ENCODE measurements at places on chromosomes 3 and 15.

- no peak for DNase-seq
These were observed 1.1 kb downstream of the GABRR3 start for GRCh38 chr3:98034036-98034435.

DNA sequence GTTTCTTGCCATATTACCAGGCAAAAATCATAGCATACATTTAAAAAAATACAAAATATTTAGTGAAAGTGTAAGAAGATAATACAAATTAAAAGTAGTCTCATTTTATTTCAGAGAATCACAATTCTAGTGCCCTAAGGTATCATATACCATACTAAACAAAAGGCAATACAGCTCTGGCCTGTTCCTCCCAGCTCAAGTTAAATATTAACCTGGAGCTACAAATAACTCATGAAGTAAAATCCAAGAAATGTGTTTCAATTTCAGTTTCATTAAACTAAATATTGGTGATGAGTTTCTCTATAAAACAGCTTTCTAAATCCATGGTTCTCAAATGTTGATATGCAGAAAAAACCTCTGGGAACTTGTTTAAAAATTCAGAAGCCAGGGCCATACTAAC, 67.7 kb downstream of the INO80 start:
- DNase-seq, result no peak

- no peak for DNase-seq
These were observed 544.5 kb downstream of the MFSD1 start for GRCh38 chr3:159346271-159346903.

DNA sequence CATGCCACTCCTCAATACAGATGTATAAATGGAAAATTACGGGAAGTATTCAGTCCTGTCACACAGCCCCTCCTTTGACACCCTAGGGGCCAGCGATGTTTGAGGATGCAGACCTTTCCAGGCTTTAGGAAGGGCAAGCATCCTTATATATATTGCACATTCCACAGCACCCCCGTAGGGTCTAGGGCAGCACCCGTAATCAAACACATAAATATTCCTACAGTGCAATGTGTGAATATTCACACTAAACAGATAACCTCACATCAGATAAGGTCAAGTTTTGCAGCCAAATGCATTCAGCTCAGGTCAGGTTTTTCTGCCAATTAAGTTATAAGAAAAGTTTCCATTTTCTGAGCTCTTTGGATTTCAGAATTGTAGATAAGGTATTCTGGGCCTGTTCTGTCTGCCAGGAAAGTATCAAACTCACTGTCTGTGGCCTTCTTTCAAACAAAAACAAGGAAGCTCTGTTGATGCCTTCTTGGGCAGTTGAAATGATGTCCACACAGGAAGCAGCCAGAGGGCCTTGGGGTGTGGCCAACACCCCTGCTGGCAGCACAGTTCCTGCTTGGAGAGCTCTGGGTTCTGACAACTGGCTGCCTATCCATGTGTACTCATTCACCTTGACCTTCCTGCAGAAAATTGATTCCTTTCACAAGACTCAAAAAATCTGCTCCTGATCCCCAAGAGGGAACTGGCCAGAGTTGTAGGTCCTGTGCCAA, 427.0 kb downstream of the NTRK3 start:
- DNase-seq, result no peak

DNA sequence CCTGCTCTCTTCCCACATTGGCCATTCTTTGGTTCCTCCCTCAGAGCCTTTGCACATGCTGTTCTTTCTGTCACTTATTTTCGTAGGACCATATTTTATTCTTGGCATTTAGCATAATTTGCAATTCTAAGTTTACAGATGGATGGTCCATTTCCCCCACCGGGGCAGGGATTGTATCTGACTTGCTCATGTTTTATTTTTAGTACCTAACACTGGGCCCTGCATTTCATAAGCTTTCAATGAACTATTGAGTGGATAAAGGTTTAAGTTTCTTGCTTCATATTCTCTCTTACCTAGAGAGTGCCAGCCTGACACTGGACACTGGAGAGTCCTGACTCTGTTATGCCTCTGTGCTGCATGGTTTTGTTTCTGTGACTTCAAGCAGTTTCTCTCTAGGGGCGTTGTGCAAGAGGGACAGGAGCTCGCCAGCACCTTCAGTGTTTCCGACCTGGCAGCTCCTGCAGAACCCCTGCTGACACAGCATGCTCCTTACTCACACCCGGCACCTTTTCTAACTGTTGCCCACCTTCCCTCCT, 87.4 kb downstream of the FLNB start:
- no peak for DNase-seq

DNA sequence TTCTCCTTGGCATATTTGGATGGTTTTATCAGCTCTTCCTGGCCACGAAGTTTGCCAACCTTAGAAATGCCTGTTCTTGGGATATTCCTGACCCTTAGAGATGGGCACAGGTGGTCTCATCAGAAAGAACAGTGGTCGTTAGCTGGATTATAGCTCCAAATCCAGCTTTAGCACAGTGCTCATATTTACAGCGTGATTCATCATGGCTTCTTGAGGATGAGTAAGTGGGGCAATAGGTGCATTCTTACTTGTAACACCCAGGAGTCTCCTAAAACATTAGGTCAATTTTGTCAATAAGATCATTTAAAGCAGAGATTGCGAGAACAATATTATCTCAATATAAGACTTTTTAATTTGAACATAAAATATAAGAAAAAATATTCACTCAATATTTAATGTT, 191.9 kb downstream of the GABRB3 start:
- DNase-seq, result no peak

- no peak for DNase-seq
These were observed 58.3 kb upstream of the GADL1 start for GRCh38 chr3:30952786-30953185.

- DNase-seq, result no peak
These were observed 108.2 kb upstream of the PROK2 start for GRCh38 chr3:71893122-71893521.

GRCh38 chr15:67042551-67043142, 22.8 kb upstream of the SMAD3 start:
- no peak for DNase-seq

DNA sequence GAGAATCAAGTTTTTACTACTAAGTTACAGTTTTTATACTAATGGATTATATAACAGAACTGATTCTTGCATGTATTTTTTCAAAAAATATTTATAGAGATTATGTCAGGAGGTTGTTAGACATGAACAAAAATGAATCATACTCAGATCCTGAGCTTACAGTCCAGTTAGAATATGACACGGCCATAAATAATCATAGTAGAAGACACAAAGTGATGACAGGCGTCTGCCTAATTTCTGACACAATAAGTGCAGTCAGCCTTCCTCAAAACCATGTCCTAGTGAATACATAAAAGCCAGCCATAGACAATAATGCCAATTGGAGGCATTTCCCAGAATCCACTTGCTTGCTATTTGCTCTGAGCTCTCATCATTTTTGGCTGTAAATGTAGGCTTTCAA, 81.7 kb upstream of the POU1F1 start:
- no peak for DNase-seq

- DNase-seq, result no peak
These were observed 180.6 kb downstream of the CHL1 start for GRCh38 chr3:377158-377561.

GRCh38 chr15:62979252-62979651, 63.3 kb upstream of the TPM1 start:
- no peak for DNase-seq

DNA sequence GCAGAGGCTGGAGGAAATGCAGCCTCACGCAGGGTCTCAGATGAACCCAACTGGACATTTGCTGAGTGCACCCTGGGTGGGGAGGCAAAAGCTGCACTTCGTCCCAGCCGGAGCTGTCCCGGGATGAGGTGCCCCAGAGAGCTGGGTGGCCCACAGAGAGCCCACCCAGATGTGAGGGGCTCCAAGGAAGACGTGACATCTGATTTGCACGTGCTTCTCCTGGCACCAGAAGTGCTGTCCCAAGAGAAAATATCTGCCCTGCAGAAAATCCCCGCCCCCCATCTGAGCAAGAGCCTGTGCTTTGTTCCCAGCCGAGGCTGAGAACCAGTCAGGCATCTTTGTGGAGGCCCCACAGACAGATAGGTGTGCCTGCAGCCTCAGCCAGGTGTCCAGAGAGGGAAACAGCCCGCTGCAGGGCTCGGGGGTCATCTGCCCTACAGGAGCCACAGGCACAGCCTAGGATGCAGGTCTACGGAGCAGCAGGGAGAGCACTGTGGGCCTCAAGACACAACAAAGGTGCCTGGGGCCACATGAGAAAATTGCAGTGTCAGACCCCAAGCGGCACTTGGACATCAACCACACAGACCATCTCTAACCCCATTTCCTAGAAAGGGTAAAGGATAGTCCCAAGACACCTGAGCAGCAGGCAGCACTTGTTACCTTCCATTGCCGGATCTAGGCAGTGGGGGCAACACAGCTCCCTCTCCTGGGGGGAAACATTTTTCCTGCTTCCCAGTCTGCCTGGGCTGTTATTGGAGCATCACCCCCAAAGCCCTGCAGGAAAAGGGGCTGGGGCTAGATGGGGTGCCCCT, 5.8 kb downstream of the TMIE start:
- no peak for DNase-seq

DNA sequence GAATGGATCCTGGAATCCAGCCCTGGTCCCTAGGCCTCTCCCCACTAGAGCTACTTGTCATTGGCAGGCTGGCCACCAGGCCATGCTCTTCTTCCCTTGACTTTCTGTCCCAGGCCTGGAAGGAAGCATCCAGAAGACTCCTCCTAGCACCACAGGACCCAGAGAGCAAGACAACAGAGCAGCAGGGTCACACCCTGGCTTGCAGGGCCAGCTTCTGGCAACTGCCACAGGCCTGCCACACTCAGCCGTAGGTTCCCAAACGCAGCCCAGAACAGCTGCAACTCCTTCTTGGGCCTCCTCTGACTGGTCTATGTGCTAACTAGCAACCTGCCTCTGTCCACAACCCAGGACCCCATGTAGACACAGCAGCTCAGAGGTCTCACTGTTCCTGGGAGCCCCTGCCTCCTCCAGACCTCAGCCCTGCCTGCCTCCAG, 36.8 kb upstream of the RPL32 start:
- DNase-seq, result no peak

GRCh38 chr15:72369964-72370363, 5.8 kb downstream of the HEXA start:
- DNase-seq, result no peak

- DNase-seq, result no peak
These were observed 208.5 kb downstream of the LPP start for GRCh38 chr3:188362405-188362831.

DNA sequence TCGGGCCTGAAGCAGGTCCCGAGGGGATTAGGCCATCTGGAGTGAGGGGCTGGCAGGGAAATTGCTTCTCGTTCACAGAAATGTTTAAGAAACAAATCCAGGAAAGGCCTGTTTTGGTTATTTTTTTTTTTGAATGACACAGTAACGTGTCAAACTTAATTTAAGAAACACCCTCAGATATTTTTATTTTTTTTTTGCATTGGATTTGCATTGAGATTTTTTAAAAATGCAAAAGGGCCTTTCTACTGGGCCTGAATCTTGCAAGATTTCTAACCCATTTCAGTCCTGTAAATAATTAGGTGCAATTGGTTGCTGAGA, 25.0 kb upstream of the KLF13 start:
- DNase-seq, result no peak

DNA sequence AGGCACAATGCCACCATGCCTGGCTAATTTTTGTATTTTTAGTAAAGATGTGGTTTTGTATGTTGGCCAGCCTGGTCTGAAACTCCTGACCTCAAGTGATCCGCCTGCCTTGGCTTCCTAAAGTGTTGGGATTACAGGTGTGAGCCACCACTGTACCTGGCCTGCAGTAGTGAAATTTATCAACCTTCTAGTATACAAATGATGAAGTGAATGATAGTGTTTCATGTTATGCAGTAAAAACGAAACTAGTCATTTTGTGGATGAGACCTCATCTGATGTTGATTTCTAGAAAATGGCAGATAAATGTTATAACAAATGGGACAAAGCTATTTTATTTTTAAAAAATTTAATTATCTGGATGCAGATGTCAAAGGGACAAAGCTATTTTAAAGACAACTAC, 32.9 kb downstream of the NXPE3 start:
- DNase-seq, result no peak

DNA sequence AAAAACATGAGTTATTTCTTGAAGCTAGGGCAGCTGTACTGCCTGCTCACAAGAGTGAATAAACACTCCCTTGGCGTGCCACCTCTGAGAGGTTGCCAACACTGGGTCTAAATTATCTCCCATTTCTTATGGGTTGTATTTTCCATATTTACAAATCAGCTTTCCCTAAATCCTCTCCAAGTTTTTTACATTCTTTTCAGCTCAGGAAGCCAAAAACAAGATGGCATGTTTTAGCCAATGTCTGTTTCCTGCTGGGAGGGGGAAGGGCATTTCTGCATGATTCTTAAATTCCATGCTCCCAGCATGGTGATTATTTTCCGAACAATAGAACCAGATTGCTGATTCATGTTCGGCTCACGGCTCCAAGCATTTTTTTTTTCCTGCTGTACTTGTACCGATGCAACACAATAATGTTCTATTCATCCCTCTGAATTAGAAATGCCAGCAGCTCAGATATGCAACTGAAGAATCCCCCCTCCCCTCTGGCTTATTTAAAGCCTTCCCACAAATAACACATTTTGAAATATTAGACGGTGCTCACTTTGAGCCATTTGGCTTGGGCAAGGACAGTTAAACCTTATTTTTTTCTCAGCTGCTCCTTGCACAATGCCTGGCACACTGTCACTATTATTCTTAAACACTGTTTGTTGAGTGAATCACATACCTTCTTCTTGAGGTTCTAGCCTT, 252.5 kb downstream of the THRB start:
- no peak for DNase-seq

GRCh38 chr3:8518138-8518537, 16.5 kb downstream of the LMCD1 start:
- DNase-seq, result no peak

DNA sequence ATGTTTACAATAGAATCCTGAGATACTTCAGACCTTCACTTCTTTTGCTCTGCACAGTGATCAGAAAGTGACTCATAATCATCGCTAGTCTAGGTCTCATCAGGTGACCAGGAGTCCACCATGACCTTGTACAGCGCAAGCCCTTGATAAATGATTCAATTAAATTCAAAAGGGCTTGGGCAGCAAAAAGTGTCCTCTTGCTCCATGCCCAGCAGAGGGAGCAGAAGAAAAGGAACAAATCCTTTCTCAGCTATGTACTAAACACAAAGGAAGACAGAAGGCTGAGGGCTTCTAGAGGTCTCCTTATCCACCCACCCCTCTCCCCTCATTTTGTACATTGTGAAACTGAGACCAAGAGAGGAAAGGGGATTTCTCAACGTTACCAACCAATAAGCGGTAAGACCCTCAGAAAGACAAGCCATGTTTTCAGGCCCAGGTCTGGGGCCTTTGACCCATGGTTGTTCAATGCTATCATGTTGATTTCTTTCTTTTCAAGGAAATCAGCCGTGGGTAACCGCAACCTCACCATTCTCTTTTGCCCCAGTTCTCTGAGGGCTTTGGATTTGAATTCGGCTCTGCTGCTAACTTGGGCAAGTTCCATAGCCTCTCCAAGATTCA, 74.8 kb downstream of the AQP9 start:
- no peak for DNase-seq

GRCh38 chr3:186356152-186356551, 5.9 kb downstream of the DGKG start:
- no peak for DNase-seq

DNA sequence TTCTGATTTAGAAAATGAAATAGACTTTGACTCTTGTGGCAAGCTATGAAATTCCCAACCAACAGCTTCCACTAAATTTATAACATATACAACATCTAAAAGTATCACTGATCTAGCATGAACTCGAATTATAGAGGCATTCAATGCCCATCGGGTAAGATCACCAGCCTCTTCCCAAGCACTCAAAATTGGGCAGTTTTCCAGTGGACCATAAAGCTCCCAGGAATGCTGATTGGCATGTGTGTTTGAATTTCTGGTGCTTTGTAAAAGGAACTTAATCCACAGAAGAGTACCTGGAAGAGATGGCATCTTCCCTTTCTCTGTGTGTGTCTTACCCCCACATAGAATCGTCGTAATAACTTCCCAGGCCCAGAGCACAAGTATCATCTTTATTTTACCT, 10.0 kb downstream of the LRTM1 start:
- no peak for DNase-seq

Measured in CD8-positive, alpha-beta T cell (primary cell).